ENCODE measurements at places on chromosomes 3 and 15.

GRCh38 chr3:149529099-149529498 is 54.6 kb downstream of the TM4SF4 start:
- no peak for DNase-seq

DNA sequence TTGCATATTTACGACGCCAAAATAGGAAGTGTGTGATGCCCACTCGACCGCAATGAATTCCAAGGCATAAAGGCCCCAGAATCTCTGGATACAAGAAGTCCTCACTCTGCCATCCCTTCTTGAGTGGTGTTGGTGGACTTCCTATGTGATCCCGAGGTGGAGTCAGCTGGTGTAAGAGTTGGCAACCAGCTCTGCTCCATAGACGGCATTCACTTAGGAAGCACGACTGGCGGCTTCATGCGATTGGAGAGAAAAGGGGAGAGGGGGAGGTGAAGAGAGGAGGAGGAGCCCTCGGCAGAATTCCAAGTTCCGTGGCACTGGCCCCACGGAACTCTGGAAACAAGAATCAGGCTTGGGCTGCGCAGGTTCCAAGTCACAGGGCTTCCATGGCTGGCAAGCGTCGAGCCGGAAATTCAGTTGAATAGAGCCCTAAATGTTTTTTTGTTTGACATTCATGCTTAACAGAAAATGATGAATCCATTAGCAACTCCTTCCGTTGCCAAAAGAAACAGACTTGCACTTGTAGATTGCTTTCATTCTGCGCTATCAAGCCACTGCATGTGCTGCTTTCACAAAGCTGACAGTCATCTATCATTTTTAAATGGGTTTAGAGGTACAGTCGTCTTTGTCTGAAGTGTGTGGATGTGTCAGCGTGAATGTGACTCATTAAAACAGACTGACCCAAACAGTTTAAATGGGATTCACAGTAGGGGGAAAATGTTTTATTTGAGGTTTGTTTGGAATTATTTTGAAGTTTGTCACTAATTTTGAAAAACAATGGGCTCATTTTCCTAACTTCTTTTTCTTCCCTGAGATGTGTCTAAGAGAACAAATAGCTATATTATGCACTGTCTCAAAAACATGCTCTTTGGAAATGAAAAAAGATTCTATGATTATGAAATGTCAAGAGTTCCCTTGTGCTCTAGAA is 428.3 kb upstream of the ATP11B start:
- DNase-seq = no peak

- no peak for DNase-seq
These were observed 78.5 kb upstream of the NTRK3 start for GRCh38 chr15:88335074-88335473.

GRCh38 chr15:46556010-46556409 is 921.2 kb downstream of the SQOR start:
- no peak for DNase-seq

- DNase-seq = no peak
These were observed 797 bp upstream of the THPO start for GRCh38 chr3:184378651-184379357.

DNA sequence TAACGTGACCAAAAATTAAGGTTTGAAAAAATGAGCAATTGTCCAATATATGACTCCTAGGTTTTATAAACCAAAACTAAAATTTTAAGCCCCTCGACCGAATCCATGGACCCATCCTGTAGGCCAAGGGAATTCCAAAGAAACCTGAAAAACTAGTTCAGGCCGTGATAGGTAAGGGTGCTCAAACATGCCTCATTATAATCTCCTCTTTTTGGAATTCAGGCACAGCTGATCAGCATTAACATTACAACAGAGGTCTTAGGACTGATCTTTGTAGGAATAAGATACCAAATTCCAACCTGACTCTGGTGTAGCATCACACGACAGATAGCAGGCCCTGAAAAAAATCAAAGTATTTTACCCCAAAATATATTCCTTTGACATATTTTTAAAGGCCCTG is 155.7 kb downstream of the NEK10 start:
- no peak for DNase-seq

GRCh38 chr15:64717735-64718495 is 57.5 kb downstream of the RBPMS2 start:
- DNase-seq = no peak

GRCh38 chr3:152270937-152271336 is 2.2 kb downstream of the MBNL1 start:
- DNase-seq = no peak

GRCh38 chr15:69976366-69976994 is 121.2 kb downstream of the TLE3 start:
- DNase-seq = no peak

- DNase-seq = no peak
These were observed 32.4 kb downstream of the TJP1 start for GRCh38 chr15:29789871-29790270.

- no peak for DNase-seq
These were observed 50.4 kb downstream of the ATP2B2 start for GRCh38 chr3:10454907-10455544.

DNA sequence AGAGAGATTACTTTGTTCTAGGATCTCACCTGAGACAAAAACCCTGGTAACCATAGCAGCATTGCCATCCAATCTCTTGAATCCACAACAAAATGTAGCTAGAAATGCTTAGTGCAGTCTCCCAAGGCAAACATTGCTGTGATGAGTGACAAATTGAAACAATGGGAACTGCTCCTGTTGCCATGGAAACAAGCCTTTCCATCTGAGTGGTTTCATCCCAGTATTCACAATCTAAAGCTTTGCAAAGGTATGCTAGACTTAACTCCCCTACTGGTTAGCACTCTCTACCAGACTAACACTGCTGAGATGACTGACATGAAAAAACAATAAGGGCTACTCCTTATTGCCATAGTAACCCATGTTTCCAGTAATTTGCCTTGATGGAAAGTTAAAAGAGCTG is 172.6 kb upstream of the CNTN3 start:
- DNase-seq = no peak

- DNase-seq = no peak
These were observed 41.9 kb downstream of the SETD5 start for GRCh38 chr3:9439331-9439730.

- no peak for DNase-seq
These were observed 1.2 kb upstream of the MLF1 start for GRCh38 chr3:158569794-158570193.

DNA sequence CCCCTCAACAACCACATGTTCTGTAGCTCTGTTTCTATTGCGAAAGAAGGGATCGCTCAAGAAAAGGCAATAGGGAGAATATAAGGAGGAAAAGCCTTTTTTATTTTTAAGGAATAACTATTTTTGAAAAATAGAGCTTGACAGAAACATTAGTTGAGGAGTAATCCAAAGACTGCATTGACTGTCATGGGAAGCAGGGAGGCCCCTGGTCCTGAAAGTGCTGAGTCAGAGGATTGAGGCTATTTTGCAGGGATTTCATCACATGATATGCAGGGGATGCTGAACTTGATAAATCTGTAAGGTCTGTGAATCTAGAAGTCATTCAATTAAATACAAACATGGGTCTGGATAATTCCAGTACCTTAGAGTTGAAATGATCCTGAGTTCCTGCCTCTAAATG is 92.0 kb downstream of the MTHFS start:
- no peak for DNase-seq

DNA sequence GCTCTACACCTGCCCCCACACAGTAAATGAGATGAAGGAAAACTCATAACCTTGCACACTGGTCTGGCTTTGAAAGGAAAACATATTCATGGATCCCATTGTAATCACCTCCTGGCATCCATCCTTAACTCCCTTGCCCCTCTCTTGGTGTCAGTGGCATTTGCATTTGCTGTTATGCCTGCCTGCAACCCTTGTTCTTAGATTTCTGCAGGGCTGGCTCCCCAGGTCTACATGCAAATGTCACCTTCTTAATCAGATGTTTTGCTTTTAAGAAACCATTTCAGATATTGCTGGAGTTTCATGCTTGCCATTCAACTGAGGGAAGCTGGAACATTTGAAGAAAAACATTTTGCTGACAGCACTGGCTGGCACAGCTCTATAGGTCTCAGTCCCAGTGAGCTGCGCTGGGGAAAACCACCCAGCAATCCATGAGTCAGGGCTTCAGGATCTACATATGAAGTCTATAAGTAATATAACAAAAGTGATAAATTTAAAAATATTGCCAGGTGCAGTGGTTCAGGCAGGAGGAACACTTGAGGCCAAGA is 19.1 kb downstream of the LRRC2 start:
- no peak for DNase-seq

DNA sequence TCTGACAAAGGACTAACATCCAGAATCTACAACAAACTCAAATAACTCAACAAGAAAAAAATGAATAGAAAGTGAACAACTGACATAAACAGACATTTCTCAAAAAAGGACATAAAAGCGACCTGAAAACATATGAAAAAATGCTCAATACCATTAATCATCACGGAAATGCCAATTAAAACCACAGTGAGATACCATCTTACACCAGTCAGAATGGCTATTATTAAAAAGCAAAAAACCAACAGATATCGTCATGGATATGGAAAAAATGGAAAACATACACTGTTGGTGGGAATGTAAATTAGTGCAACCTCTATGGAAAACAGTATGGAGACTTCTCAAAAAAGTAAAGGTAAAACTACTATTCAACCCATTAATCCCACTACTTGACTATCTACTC is 53.3 kb downstream of the ZNF385D start:
- DNase-seq = no peak

DNA sequence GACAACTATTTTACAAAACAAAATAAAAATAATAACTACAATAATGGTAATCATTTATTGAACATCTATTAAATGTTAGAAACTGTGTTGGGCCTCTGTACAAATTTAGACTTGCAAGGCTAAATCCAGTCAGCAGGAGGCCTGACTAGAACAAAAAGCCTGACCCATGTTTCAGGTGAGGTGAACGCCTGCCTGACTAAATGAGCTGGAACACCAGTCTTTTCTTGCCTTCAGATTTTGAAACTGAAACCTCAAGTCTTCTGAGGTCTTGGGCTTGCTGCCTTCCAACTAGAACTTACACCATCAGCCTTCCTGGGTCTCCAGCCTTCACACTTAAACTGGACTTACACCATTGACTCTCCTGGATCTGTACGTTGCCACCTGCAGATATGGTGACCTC is 706.9 kb downstream of the TBL1XR1 start:
- no peak for DNase-seq

DNA sequence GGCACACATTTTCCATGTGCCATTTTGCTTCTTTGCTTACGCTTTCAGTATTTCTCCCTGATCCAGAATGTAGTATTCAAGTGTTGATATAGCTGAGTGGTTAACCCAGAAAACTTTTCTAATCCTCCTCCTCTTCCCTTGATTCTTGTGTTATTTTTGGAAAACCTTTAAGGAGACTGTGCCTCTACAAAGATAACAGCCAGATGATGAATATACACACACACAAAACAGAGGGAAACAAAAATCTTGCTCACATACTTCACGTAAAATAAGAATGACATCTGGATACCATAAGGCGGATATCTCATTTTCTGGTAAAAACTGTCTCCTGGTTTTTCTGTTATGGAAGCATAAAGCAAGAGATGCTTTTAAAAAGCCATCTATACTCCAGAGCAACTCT is 295.8 kb upstream of the THBS1 start:
- no peak for DNase-seq

- DNase-seq = no peak
These were observed 515.4 kb downstream of the FOXP1 start for GRCh38 chr3:71067977-71068654.

- DNase-seq = no peak
These were observed 37.4 kb downstream of the KLF15 start for GRCh38 chr3:126319701-126320295.

GRCh38 chr3:45021524-45022297 is 4.4 kb upstream of the CLEC3B start:
- no peak for DNase-seq

- DNase-seq = no peak
These were observed 35.2 kb downstream of the BHLHE40 start for GRCh38 chr3:5014391-5014790.

GRCh38 chr3:115704661-115705338 is 81.5 kb downstream of the GAP43 start:
- no peak for DNase-seq

DNA sequence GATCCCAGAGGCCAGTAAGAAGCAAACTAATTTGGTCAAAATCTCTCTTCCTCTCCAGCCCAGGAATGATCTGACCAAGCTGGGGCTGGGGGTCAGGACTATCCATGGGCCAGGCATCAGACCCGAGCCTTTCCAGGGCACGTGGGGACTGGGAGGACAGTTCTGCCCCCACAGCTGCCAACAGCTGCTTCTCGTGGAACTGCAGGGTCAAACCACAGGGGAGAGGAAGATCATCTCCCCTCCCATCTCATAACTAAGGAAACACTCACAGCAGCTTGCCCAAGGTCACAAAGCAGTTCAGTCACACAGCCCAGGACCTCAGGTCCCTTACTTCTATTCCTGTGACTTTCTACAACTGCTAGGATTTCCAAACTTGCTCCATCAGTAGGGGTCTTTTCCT is 47.1 kb downstream of the DAPK2 start:
- DNase-seq = no peak

DNA sequence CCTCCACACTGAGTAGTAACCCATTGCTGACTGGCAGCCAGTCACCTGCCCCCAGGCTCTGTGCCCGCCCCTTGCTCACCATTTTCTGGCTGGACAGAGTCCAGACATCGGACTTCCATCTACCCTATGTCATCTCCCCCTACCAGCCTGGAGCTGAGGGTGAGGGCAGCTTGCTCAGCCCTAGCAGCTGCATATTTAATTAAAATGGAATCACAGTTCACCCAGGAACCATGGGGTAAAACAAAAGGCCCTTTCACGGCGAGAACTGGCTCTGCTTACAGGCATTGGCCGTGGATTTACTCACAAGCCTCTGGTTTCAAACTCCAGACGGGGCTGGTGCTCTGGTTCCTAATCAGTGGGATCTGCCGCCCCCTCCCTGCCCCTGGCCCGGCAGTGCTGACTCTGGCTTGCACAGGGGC is 94.9 kb upstream of the ATP2B2 start:
- no peak for DNase-seq

GRCh38 chr3:46663591-46664135 is 29.8 kb downstream of the ALS2CL start:
- DNase-seq = no peak

DNA sequence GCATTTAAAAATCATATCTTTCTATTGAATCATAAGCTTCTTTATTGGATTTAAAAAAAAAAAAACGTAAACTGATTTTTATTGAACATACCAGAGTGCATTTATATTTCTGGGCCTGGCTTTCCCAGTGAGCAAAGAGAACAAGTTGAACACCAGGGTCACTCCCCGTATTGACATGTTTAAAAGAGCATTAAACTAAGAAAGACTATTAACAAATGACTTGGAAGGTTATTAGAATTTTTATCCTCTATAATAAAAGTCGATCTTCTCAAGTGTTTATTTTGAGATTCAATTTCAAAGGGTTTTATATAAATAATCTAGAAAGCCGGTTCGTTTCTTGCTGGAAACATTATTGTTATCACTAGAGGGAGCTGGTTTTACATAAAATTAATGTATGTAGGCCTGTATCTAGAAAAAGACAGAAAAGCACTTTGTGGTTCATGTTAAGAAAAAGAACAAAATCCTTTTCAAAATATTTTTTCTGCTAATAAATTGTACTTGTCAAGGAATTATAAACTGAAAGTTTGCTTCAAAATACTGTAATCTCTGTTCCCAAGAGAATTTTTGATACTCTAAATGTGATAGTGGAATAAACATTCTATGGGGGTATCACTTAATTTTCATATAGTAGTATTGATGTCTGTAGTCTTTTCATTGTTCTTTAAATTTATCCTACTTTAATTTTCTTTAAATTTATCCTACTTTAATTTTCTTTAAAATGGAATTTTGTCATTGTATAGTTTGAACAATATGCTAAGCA is 321.8 kb upstream of the MME start:
- DNase-seq = no peak
